ENCODE measurements at places on chromosomes 2 and 18.
A peak's percentile ranks its signal among the peaks of the same experiment; 100 is the strongest.

GRCh38 chr2:96898135-96898505, 28.2 kb upstream of the SEMA4C start:
- DNase-seq: no peak

GRCh38 chr2:104431701-104432121, 422.2 kb upstream of the POU3F3 start:
- DNase-seq: no peak

- DNase-seq: no peak
Measured at GRCh38 chr18:44681076-44681970, 635 bp downstream of the SETBP1 start.

DNA sequence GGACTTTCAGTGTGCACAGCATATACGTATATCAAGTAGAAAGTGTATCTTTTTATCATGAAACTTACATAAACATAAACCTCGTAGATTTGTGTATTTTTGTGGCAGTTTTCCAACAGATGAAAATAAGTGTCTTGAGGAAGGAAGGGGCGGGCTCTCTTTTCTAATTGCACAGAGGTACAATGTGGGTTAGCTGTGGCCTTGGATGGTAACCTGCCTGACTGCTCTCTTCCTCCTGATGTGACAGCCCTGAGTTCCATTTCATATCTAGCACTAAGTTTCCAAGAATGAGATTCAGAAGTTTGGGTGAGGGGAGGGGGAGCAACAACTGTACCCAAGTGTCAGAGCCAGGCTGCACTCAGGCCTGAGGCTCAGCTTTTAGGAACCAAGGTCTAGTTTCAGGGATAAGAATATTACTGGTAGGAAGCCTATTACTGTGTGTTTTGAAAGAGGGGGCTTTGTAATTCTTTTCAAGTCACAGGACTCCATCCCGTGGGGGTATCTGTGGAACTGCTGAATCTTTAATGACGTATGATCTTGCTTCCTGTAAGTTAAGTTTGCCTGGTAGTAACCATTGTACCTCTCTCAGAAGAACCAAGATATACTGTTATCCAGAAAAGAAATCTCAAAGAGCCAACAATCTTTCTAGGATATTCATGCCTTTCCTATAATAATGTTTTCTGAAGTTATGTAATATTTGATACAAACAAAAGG, 483.7 kb downstream of the PTPRM start:
- no peak for DNase-seq

DNA sequence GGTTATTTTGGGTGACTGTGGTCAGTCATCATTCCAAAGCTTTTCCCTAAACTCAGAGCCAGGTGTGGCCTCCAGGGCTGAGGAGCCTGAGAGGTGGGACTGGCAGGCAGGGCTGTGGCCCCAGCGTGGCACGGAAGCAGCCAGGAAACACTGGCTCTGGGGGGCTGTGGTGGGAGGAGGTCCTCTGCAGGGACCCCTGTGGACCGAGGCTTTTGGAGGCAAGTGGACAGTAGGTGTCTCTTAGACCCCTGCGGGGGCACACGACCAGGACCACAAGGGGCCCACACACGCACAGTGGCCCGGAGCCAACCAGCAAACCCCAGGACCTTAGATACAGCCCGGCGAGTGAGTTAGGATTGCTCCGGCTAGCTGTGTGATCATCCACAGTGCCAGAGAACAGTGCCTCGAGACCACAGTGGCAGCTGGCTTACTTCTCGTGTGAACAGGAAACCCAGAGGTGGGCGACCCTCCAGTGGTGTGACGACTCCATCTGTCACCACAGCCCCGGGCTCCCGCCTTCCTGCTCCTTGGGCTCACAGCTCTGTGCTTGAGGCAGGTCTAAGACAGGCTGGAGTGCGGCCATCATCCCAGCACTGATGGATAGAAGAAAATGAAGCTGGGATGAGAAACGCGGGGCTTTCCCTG, 1.6 kb upstream of the RTP5 start:
- peak; percentile 48 for DNase-seq

DNA sequence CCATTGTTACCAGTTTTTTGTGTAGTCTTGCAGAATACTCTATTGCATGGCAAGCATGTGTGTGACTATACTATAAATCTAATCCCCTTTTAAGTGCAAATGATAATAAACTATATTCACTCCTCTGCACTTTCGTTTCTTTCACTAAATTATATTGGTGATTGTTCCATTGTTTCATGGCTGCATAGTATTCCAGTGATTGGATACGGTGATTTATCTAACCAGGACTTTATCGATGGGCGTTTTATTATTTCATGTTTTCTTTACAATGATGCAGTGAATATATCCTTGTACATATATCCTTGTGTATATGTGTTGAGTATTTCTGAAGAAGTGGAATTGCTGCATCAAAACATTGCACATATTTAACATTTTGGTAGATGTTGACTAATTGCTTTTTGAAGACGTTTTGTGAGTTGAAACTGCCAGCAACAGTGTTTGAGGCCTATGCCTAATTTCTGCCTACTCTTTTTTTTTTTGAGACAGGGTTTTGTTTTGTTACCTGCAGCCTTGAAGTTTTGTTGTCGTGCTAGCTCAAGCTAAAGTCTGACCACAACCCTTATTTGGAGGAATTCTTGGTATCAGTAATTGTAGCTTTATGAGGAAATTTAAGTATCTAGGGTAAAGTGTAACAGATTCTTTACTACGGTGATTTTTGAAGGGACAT, 2.7 kb downstream of the MIB1 start:
- no peak for DNase-seq

Measured in stimulated activated CD4-positive, alpha-beta T cell treated with anti-CD3 and anti-CD28 coated beads, Interleukin-4, amount 100 ng/mL, for 1 hour (primary cell).